ENCODE measurements at places on chromosomes 4 and X.
A peak's percentile ranks its signal among the peaks of the same experiment; 100 is the strongest.

DNA sequence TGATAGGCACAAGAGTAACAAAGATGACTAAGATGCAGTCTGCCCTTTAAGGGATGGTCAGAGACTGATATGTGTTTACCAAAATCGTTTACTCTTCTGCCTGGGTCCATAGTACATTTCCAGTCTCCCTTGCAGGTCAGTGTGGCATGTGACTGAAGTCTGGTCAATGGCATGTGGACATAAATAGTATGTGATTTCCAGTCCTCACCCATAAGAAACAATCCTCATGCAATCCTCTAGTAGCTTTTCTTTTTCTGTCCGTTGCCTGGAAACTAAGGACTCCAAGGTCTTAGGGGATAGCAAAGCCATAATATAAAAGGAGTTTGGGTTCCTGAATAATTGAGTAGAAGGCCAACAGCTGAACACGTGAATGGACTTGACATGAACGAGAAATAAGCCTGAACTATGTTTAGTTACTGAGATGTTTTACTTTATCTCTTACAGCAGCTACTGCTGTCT is 1.1 kb downstream of the SLC9B2 start:
- DNase-seq: no peak

DNA sequence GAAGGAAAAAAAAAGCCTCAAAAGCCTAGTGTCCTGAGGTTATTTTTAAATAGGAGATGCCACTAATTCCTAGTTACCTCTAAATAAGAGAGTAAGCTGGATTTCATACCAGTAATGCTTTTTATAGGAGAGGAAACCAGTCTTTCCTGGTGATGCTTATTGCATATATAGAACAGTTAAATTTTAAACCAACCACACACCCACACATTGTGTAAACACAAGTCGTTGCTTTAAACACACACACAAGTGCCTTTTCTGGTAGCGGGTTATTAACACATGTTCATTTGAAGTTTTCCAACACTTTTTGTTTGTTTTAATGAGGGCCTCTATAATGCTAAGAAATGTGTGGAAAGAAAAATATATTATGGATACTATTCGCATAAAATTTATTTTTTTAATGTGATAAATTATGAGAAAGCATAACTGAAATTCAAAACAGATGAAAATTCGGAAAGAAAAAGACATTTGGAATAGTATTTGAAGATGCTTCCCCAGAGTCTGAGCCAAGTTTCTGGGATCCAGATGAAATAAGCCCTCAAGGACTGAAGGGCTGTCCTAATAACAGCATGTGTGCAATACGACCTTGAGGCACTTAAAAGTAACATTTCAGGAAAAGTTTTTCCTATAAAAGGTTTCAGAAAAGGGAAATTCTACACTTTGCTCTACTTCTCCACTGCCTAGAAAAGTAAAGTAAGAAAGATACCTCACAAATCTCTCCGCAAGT is 2.0 kb downstream of the ANTXR2 start:
- no peak for DNase-seq

GRCh38 chr4:164977243-164978164 is at the start of gene TRIM61:
TRIM61 (minus strand) TSS chr4:164977657; CDS start chr4:164970002, 7,655 bp downstream.
- no peak for DNase-seq

DNA sequence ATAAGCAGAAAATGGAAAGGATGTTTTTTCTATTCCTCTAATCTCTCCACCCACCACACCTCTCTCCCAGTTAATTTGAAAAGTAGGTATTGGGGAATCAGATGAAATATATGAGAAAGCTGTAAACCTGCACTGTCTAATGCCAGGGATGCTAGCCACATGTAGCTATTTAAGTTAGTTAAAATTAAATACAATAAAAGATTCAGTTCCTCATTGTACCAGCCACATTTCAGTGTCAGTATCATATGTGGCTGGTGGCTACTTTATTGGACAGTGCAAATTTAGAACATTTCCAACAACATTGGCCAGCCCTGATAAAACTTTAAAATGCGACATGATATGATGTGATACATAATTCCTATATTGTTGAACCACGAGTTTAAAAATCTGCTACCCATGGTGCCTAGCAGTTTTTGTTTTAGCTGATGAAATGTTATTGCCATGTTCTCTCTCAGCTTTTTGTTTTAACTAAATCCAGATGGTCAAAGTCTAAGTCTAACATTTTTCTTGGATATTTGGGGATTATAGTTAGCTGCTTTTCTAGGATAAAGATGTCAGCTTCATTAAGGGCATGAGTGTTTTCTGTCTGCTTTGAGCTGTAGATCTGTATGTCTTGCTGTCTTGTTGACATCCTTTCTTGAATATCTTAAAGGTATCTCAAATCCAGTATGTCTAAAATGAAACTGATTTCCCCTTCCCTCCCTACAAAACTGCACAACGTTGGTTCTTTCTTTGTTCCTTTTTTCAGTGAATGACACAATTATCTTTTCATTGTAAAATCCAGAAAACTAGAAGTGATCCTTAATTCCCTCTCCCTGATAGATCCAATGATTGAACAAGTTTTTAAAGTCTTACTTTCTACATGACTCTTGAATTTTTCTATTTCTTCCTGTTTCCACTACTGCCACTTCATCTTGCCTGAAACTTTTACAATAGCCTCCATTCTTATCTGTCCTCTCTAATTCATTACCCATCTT is 6.2 kb downstream of the ARFIP1 start:
- DNase-seq: no peak

- DNase-seq: no peak
These were observed 56.7 kb upstream of the TMEM131L start for GRCh38 chr4:153409412-153409811.

- DNase-seq: no peak
These were observed 50.3 kb upstream of the ENPP6 start for GRCh38 chr4:184267673-184268583.

DNA sequence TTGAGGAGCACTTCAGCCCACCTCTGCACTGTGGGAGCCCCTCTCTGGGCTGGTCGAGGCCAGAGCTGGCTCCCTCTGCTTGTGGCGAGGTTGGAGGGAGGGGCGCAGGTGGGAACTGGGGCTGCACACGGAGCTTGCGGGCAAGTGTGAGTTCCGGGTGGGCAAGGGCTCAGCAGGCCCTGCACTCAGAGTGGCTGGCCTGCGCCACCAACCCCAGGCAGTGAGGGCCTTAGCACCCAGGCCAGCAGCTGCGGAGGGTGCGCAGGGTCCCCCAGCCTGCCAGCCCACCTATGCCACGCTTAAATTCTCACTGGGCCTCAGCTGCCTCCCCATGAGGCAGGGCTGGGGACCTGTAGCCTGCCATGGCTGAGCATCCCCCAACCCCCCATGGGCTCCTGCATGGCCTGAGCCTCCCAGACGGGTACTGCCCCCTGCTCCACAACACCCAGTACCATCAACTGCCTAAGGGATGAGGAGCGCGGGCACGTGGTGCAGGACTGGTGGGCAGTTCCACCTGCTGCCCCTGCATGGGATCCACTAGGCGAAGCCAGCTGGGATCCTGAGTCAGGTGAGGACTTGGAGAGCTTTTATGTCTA is 110.9 kb downstream of the SLC39A8 start:
- no peak for DNase-seq

DNA sequence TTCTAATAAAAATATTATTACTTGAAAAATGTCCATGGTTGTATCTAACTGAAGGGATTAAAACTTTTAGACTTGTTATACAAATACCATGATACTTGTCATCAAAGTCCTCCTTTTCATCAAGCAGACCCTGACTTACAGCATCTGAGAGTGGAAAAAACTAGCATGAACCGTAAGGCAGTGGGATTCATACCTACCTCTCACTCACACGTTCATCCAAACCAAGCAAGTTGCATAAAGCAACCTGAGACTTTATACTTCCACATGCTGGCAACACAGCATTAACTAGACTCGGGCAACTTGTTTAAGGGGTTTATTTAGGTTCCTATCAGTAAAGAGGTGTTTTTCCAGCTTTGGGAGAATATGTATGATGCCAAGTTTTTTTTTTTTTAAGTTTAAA is 22.6 kb upstream of the TLR7 start:
- DNase-seq: no peak

DNA sequence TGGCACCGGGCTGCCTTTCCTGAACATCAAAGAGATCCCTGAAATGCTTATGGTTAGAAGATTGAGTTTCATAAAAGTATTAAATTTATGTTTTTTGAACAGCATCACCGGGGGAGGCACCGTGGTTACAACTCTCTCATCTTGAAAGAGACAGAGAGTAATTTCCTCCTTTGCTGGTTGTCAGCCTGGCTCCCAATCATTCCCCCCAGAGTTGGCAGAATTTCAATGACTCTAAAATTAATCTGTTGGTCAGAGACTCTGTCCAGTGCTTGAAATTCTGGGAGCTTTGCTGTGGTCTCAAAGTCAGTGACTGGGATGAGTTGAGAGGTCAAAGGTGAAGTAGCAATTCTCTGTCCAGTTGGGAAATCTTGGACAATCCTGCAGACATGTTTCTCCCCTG is 135.9 kb downstream of the RAB28 start:
- no peak for DNase-seq

DNA sequence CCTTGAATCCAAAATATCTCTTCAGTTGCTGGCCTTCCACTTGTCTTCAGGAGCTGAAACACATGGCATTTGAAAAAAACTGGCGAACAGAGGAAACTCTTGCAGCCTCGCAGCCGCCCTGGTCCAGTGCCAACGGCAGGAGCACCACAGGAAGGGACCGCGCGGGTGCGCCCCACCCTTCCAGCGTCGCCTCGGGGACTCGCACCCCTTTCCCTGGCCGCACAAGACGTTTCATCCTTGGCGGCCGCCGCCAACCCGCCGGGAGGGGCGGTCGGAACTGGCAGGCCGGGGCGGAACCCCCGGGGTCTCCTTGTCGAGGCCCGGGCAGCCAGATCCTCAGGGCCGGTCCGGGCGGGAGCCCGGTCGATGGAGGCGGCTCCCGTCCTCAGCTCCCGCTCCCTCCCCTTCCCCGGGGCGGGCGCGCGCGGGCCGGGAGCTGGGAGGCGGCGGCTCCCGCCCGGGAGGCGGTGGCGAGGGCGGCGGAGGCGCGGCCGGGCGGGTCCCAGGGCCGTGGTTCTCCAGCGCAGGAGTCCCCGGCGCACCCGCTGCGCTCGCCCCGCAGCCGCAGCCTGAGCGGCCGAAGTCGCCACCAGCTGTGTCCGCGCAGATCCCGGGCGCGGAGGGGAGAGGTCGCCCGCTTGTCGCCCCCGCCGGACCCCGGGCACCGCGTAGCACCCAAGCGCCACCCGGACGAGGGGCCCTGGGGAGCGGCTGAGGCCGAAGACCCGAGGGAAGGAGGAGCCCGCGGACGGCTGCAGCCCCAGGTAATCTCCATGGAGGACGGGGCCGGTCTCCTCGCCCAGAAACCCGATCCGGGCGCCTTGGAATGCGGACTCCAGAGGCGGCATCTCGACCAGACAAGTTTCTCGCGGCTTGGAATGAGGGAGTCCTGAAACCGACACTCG is 886 bp upstream of the NDST3 start:
- peak; percentile 46 for DNase-seq

- DNase-seq: peak; percentile 39
These were observed at the start of gene CLCN4 for GRCh38 chrX:10156199-10157031. CLCN4 (plus strand) TSS chrX:10156975; CDS start chrX:10185033, 28,058 bp downstream.

DNA sequence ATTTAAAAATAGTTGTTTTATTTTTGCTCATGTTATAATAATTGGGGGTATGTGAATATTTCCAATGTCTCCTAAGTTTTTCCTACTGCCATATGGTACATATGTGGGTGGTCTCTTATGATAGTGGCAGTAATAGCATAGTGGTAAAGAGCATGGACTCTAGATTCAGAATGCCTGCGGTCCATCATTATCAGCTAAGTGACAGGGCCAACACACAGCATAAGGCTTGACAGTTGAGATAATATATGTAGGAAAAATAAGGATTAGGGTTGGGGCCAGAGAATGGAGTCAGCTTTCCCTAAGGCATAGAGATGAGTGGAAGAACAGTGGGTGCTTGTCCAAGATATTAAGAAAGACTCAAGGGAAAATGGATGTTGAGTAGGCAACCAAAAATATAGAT is 2707.5 kb downstream of the PCDH7 start:
- DNase-seq: no peak

GRCh38 chrX:50609796-50610195 is 139.2 kb upstream of the DGKK start:
- no peak for DNase-seq

DNA sequence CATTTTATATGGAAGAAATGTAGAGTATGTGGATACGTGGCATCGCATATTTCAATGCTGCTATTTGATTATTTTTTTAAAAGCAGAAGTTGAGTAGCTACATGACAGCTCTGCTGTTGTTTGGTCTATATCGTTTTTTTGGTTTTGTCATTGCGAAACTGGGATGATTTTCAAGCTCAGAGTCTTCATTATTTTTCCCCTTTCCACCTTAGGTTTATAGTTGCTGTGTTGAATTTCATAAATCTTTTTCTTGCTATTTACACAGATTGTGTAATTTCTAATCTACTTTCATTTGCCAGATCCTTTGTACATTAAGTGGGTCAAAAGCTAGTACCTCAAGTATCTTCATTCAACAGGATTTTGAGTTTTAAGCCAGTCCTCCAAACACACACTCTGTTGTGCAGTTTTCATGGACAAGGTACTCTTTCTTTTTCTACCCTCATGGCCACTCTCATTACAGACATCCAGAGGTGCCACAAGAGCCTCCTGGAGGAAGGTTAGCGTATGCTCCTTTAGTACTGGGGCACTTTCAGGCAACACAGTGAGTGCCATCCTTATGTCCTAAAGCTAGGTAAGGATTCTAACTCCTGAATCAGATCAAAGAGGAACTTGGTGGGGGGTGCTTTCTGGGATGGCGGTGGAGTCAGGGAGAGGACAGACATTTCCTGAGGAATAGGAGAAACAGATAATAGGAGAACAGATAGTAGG is 123.2 kb downstream of the FHIP1A start:
- DNase-seq: no peak

DNA sequence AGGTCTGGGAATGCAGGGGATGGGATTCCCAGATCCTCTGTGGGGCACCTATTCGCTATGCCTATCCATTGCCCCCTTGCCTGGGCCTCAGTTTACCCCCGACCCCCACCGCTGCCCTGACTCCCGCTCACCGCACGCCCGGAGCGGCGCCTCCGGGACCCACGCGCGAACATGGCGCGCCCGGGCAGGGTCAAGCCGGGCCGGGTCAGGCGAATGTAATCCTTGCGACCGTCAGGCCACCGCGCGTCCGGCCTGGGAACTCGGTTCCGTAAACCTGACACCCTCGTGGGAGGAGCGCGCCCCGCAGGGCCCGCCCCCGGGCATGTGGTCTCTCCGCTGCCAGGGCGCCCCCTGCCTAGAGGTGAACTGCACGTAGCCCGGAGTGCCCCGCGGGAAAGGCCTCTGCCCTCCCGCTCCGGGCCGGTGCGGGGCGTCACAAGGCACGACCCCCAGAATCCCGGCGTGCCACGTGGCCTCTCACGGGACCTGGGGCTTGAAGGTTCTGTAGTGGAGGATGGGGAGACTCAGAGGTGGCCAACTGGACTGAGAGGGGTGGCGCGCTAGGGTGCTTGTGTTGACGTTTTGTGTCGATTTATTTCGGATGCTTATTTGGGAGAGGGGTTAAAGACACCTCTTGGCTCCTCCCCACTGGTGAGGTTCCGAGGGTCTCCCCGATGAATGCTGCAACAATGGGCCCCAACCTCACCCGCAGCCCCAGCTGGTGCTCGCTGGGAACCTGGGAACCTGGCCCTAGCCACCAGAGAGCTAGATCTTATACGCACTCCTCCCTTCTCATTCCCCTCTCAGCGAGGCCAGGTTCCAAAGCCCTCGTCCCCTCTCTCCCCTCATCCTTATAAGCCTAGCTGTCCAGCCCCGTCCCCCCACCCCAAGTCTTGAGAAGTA is at the start of gene PRICKLE3:
TSS of gene PRICKLE3 (minus strand) at position 249 of the 903 bp plus-strand sequence. CDS start at position 173, 76 bp downstream.
- peak; percentile 33 for DNase-seq

GRCh38 chr4:2924765-2925301 is 38.4 kb downstream of the NOP14 start:
- no peak for DNase-seq

Measured in NCI-H774 (cell line).